ENCODE measurements at places on chromosomes 5 and 9. TPM values are rescaled to one million over a fixed set of nuclear protein-coding genes. Genes with fewer than 3 reads are reported as not detected.
A peak's percentile ranks its signal among the peaks of the same experiment; 100 is the strongest.

Gene NPR3
- not detected for polyA plus RNA-seq

Gene LHX3
- polyA plus RNA-seq: not detected

Gene LCN2
- polyA plus RNA-seq: not detected

Gene FOXD4L3
- not detected for polyA plus RNA-seq

Gene PCDHB2
- polyA plus RNA-seq: not detected

Gene PCDH1
- 0.54 TPM for polyA plus RNA-seq

Gene GMCL2
- polyA plus RNA-seq: not detected

Gene NUTM2G
- polyA plus RNA-seq: 0.14 TPM

Gene NACC2
- polyA plus RNA-seq: 2.9 TPM

GRCh38 chr9:108864446-108864845, 2.4 kb downstream of the ACTL7A start:
- no peaks in the 10 kb centered on the region for H3K4me1 ChIP-seq
- no peaks in the 10 kb centered on the region for H3K36me3 ChIP-seq
- H3K4me3 ChIP-seq: no peak overlapping the region
- no peaks in the 10 kb centered on the region for H3K27me3 ChIP-seq
- H3K27ac ChIP-seq: no peak overlapping the region
- no peak for DNase-seq

GRCh38 chr5:19728571-19728970, 259.4 kb downstream of the CDH18 start:
- no peak overlapping the region for H3K4me3 ChIP-seq
- H3K27me3 ChIP-seq: no peaks in the 10 kb centered on the region

- no peaks in the 10 kb centered on the region for H3K4me1 ChIP-seq
- no peak overlapping the region for H3K27ac ChIP-seq
- H3K27me3 ChIP-seq: no peaks in the 10 kb centered on the region
- DNase-seq: no peak
- no peaks in the 10 kb centered on the region for H3K36me3 ChIP-seq
These were observed 126.2 kb downstream of the BASP1 start for GRCh38 chr5:17343675-17344074.

DNA sequence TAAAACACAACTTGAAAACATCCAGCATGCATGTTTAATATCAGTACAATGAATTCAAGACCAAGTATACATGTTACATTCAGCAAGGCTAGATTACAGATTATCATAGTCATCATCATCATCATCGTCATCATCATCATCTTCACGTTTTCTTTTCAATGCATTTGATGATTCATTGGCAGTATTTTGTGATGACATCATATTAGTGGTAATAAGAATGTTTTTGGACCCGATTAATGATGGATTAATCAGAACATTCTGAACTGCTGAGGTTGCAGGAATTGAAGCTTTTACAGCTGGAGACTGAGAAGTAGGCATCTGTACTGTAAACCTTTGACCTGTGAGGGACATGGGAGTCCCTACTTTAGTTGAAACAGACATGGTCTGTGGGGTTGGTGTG, 4.5 kb downstream of the AK6 start:
- no peaks in the 10 kb centered on the region for H3K27me3 ChIP-seq
- peaks cover 14% of the 10 kb centered on the region for H3K4me1 ChIP-seq
- DNase-seq: no peak
- no peak overlapping the region for H3K27ac ChIP-seq
- peaks cover 23% of the 10 kb centered on the region for H3K36me3 ChIP-seq

DNA sequence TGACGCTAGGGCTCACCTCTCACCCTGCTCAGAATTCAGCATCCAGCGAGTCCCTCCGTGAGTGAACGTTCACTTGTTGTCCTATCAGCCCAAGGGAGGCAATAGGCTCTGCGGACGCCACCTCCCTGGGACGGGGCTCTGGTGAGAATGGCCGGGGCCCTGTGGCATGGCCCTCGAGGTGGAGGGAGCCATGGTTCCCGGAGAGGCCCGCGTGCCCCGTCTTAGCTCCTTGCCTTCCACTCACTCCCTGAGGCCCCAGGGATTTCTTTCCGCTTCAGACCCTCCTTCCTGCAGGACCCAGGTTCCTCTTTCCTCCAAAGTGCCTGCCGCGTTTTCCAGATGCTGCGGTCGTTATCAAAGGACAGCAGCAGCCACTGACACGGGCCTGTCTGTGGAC, 21.5 kb downstream of the EXOC3 start:
- peak; percentile 40 for DNase-seq
- H3K4me3 ChIP-seq: peak overlapping the region; percentile 19
- peaks cover 17% of the 10 kb centered on the region for H3K4me1 ChIP-seq
- H3K36me3 ChIP-seq: peaks cover 17% of the 10 kb centered on the region

GRCh38 chr9:127411122-127411521, 13.1 kb upstream of the ZNF79 start:
- no peaks in the 10 kb centered on the region for H3K4me1 ChIP-seq
- no peak overlapping the region for H3K27ac ChIP-seq
- no peaks in the 10 kb centered on the region for H3K27me3 ChIP-seq
- no peak overlapping the region for H3K4me3 ChIP-seq
- H3K36me3 ChIP-seq: no peaks in the 10 kb centered on the region

- no peaks in the 10 kb centered on the region for H3K4me1 ChIP-seq
- no peaks in the 10 kb centered on the region for H3K36me3 ChIP-seq
- no peak for DNase-seq
These were observed 7.4 kb upstream of the CDK5RAP2 start for GRCh38 chr9:120587328-120587727.

DNA sequence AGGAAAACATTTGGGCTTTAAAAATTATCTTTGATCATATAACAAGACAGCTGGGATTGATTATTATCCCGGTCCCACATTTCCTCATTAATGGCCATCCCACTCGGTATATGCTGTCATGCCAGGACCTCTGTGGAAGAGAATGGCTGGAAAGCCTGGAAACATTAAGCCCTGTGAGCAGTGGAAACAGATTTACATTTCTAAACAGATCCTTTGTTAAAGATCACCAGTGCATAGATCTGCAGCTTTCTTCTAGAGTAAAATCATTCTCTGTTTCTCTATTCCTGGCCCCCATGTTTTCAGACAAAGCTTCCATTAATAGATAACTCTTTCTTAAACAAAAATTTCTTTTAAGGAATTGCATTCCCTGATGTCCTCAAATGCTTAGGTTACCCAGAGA, 152.2 kb downstream of the CAVIN4 start:
- H3K27me3 ChIP-seq: no peaks in the 10 kb centered on the region
- H3K36me3 ChIP-seq: no peaks in the 10 kb centered on the region
- no peaks in the 10 kb centered on the region for H3K4me1 ChIP-seq
- no peak for DNase-seq
- no peak overlapping the region for H3K27ac ChIP-seq

Measured in CD8-positive, alpha-beta memory T cell (primary cell).